ENCODE measurements at places on chromosomes 4 and X.

DNA sequence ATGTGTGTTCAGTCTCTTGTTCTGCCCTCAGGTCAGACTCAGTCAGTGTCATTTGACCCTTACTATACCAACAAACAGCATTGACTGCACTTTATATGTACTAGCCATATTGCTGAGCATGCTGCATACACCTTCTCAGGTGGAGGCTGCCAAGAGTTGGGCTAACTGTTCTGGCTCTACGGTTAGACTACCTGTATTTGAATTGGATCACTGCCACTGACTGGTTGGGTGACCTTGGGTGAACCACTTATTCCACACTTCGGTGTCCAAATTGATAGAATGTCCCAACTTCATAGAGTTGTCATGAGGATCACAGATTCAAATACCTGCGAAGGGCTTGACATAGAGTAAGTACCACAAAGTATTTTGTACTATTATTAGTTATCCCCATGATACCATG is 91.2 kb upstream of the GPR50 start:
- no peak for DNase-seq

DNA sequence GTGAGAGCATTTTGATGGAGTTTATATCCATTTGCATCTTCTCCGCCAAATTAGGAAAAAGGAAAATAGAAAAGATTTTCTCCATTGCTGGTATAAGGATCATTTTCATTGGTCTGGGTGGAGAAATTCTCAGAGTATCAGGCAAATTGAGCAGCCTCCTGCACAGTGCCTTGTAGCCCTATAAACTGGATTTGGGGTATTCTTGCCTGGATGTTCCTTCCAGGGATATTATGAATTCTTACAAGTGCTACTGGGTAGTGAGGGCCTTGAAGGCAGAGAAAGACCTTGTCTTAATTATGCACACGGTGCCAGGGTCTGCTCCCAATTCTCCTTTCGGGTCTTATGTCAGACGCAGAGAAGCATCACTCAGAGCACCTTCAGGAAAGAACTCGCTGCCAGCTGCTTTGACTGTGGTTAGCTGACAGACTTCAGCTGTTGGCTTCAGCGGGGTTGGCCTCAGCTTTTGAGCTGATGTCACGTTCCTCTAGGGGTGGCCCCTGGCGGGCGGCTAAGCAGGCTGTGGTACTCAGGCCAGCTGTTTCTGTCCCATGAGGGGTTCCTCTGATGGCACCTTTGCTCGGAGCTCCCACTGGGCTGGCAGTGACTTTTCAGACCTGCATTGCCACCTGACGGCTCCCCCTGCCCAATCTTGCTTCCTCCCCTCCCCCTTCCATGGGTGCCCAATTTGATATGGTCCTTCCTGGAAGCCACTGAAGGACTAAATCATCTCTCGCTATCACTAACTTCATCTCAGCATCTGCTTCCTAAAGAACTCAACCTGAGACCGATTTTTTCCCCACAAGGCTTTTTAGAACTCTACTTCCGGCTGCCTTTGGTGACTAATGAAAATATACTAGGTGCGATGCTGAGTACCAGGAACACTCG is 519.5 kb downstream of the BCOR start:
- no peak for DNase-seq

DNA sequence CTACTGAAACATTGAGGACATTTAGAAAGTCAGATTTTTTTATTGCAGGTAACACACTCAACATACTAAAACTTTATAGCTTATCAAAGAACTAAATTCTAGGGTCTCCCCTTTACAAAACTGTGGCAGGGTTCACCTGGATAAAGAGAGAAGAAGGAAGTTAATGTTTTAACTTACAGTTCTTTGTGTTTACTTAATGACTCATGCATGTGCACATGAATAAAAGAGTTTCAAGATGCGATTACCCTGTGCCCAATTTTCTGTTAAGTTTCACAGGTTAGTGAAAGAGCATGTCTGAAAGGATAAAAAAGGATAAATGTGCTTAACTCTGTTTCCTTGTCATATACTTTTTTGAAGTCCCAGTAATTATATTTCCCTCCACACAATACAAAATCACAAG is 16.8 kb downstream of the DCAF8L1 start:
- DNase-seq = no peak

DNA sequence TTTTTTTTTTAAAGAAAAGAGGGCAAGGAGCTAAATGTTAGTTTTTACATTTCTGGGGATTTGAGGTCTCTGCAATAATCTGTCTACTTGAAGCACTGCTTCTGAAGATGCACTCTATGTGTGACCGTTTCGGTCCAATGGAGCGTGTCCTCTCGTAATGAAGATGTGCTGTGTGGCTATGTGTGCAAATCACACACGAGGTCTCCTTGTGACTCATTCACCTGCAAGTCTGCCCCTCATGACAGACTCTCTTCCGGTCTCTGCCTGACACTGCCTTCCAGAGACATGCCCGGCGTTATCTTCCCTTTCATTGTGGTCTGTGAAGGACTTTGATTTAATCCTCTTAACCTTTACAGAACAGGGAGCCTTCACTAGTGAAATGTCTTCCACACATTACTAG is 84.3 kb downstream of the TRAM1L1 start:
- no peak for DNase-seq

- no peak for DNase-seq
These were observed 71.8 kb upstream of the NR3C2 start for GRCh38 chr4:148514041-148514440.
